ENCODE measurements at places on chromosomes 2 and 18.
A peak's percentile ranks its signal among the peaks of the same experiment; 100 is the strongest.

- no peak for DNase-seq
Measured at GRCh38 chr2:217085543-217085942, 225.7 kb upstream of the TNP1 start.

DNA sequence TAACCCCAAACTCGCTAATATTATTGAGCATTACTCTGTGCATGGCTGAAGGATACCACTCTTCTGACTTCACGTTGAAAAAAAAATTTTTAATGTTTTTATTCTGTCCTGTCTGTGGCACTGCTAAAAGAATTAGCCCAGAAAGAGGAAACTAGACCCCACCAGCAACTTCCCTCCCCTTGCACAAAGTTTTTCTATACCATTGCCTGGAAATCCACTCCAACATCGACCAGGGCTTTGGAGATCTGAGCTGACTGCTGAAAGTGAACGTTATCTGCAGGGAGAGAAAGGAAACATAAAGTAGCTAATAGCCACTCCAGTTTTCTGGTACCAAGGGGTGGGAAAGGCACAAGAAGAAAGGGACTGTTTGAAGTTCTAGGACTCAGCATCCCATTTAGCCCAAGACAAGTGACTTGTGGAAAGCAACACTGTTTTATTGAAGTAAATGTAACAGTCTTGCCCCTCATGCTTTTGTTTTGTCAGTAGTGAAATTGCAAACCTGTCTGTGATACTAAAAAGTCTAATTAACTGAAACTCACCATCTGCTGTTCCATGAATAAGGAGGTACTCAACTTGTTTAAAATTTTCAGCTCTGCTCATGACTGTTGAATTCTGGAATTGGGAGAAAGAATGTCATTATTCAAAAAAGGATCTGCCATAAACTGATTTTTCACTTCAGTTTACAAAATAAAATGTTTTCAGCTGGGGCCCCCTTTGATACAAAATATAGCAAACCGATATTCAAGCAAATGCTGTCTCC lies 79.1 kb downstream of the DPP4 start:
- no peak for DNase-seq

DNA sequence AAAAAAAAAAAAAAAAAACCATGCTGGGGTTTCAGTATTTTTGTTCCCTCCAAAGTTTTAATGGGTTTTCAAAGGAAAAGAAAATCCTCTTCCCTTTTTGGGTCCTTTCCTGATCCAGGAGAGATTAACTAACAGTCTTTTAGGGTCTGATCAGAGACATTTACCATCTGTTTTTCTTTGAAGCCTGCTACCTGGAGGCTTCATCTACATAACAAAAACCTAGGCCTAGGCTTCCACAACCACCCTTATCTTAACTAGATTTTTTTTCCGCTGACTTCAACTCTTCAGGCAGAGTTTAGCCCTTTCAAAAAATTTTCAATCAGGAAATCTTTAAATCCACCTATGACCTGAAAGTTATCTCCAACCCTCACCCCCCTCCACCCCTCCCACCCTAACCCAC lies 154.7 kb downstream of the MBD2 start:
- DNase-seq = no peak

DNA sequence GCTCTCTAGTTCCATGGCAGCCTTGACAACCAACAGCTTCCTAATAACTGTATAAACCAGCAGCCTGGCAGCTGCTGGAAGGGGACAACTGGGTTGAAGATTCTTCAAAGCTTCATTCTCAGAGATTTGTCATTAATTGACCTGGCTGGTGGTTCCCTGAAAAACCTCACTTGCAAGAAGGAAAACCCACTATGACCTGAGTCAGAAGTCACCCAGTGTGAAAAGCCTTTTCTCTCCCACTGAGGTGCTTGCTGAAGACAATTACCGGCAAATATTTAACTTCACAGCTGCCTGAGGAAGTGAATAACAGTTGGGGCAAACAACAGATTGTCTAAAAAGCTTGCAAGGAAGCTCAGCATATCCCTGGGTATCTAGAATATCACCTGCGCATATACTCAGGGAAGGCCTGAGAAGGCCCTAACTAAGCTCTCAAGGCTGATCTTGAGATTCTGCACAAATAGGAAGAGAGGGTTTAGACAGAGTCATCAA lies 49.9 kb downstream of the CRACDL start:
- DNase-seq = no peak

DNA sequence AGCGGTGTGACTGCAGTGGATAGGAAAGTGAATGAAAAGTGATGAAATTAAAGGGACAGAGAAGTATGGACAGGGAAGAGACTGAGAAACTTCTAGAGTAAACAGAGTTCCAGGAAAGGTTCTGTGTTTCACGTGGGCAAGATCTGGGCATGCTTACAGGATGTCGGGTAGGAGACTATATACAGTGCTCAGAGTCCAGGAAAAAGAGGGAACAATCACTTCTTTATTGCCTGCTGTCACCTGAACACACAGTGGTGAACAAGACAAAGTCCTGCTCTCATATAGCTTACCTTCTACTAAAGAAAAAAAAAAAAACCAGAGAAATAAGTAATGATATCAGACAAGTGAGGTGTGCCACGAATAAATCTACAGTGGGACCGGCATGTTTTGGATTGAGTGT lies 2.4 kb downstream of the LRPPRC start:
- no peak for DNase-seq

GRCh38 chr2:196635156-196635555 lies 4.4 kb upstream of the CCDC150 start:
- DNase-seq = no peak

- DNase-seq = peak; percentile 27
Measured at GRCh38 chr2:128346291-128347170, 27.9 kb upstream of the HS6ST1 start.

- no peak for DNase-seq
Measured at GRCh38 chr18:77016936-77017335, 115.6 kb downstream of the MBP start.

DNA sequence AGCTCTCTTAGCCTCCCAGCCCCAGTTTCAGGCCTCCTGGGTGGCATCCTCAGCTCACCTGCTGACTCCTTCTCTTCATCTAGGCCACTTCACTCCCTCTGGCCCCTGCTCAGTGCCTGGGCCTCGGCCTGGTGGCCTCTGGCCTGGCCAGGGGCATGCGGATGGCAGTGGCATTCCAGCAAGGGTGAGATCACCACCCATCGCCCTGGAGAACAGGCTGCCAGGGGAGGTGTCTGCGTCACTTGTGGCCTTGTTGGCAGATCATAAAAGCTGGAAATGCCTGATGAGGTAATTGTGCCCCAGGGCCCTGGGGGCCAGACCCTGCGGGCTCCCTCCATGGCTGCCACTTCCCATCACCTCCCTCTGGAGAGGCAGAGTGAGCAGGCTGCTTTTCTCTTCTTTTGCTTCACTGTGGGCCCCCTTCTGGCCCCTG lies 72.5 kb upstream of the SMAD2 start:
- no peak for DNase-seq

- no peak for DNase-seq
Measured at GRCh38 chr2:225841314-225841713, 441.8 kb downstream of the NYAP2 start.

GRCh38 chr2:119744335-119744939 lies 15.3 kb upstream of the PTPN4 start:
- peak; percentile 44 for DNase-seq

DNA sequence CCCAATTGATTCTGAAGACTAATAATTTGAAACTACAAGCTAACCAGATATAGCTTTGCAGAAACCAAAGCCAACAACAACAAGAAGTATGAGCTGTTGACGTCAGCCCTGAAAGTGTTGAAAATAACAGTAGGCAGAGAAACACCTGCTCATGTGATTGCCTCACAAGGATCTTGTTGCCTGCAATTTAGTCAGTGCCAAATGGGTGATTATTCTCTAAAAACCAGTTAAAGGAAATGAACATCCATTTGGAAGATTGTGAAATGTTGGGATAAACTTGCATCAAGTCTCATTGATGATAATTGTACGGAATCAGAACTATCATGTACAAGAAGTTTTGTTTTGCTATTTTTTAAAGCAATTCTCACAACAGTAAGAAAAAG lies 2.8 kb downstream of the CYTIP start:
- DNase-seq = no peak

DNA sequence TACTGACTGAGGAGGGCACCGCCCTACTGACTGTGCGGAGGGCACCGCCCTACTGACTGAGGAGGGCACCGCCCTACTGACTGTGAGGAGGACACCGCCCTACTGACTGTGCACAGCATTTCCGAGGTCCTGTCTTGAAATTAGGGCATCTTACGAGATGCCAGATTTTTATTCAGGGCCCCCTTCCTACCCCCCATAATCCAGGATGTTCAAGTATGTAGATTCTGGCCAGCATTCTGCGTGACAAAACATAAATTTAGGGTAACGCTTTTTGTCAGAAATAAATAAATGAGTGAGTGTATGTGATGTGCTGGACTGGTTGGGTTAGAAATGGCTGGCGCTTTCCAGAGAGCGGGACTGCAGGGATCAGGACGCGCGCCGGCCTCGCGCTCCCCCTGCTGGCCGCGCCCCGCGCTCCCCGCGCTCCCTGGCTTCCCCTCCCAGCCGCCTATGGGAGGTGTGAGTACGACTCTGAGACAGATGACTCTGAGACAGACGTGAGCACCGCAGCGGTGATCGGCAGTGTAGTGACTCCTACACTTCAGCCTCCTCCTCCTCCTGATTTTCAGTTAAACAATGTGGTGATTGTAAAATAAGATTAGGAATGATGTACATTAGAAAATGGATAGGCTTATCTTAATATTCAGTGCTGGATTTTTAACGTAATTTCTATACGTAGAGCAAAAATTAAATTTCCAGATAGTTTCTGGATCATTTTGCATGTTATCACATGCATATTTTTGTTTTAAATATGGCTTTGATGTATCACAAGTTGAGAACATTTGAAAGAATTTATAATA lies 149.2 kb upstream of the NFATC1 start:
- DNase-seq = peak; percentile 79

- DNase-seq = no peak
Measured at GRCh38 chr2:2993172-2993692, 384.4 kb downstream of the EIPR1 start.

GRCh38 chr2:133651861-133652260 lies 83.6 kb upstream of the NCKAP5 start:
- no peak for DNase-seq

DNA sequence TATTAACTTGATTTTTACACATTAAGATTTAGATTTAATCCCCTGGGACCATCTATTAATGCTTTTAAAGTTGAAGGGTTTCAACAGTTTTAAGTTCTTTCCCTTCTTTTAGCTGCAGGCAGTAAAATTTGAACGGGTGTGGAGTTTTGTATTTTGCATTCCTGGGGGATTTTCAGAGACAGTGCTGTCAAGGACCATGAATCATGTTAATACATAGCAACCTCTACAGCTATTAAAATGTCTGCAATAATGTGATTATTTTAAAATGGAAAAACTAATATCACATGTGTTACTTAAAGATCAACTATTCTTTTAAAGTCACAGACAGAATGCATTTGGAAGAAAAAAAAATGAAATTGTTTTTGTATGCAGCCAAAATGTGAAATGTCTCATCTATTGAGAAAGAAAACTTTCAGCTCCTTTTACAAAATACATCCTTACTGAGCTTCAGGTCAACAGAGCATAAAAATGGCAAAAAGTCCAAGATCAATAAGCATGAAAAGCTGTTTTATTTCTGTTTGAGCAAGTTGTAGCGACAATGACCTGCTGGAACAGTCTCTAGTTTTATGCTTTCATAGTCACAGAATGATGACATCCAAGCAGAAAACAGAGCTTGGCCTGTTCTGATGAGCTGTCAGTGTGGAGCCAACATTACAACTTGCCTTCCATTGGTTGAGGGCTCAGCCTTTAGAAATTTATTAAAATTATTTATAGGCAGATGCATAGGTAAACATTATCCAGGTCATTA lies 21.6 kb upstream of the ZNF521 start:
- DNase-seq = no peak

All from lung (tissue), 17 donors.